ENCODE measurements at places on chromosomes 1 and 21. TPM values are rescaled to one million over a fixed set of nuclear protein-coding genes. Genes with fewer than 3 reads are reported as not detected.

Gene TAS1R1
- polyA plus RNA-seq = 0.21 TPM

Gene MEX3A
- 57.6 TPM for polyA plus RNA-seq

Gene ERG
- 36.7 TPM for polyA plus RNA-seq

Gene IGSF21
- polyA plus RNA-seq = not detected

Gene ADAM30
- not detected for polyA plus RNA-seq

Gene KLHL21
- polyA plus RNA-seq = 13.6 TPM

Gene AXDND1
- polyA plus RNA-seq = 0.68 TPM

Gene MPZ
- 2.1 TPM for polyA plus RNA-seq

Gene FAM151A
- 0.59 TPM for polyA plus RNA-seq

Gene THEM5
- 1.2 TPM for polyA plus RNA-seq

Gene PTCH2
- 8.7 TPM for polyA plus RNA-seq

Gene COL6A2
- 380 TPM for polyA plus RNA-seq

Gene ZDHHC18
- 25.2 TPM for polyA plus RNA-seq

Gene CROCC
- polyA plus RNA-seq = 64.7 TPM

Gene THEMIS2
- 6.2 TPM for polyA plus RNA-seq

Gene SLC35D1
- polyA plus RNA-seq = 10.9 TPM

Gene TMCC2
- polyA plus RNA-seq = 14.7 TPM

Gene SAMSN1
- 1.4 TPM for polyA plus RNA-seq

Gene WNT4
- polyA plus RNA-seq = 2.3 TPM

Gene PAQR6
- 2.2 TPM for polyA plus RNA-seq

Gene GUCA2B
- not detected for polyA plus RNA-seq

Gene PTGFRN
- 67.1 TPM for polyA plus RNA-seq

Gene ELAVL4
- polyA plus RNA-seq = 1.1 TPM

Gene OR10J1
- polyA plus RNA-seq = not detected

Gene POLR3GL
- 50.2 TPM for polyA plus RNA-seq

Gene SFT2D2
- 21.6 TPM for polyA plus RNA-seq

Gene CAMK2N1
- 53.9 TPM for polyA plus RNA-seq

Gene MYCL
- 12.3 TPM for polyA plus RNA-seq

Gene CRYAA
- polyA plus RNA-seq = not detected

Gene SLC1A7
- 0.38 TPM for polyA plus RNA-seq

Gene PTPRC
- 7.8 TPM for polyA plus RNA-seq

Gene LRRC38
- not detected for polyA plus RNA-seq

Gene GOLT1A
- 4.4 TPM for polyA plus RNA-seq

Gene ACKR1
- 4.7 TPM for polyA plus RNA-seq

Gene MCOLN2
- 4.9 TPM for polyA plus RNA-seq

Gene CYP4A22
- polyA plus RNA-seq = 0.07 TPM

Gene BGLAP
- 5.8 TPM for polyA plus RNA-seq

Gene SLC45A1
- 0.57 TPM for polyA plus RNA-seq

Gene CRYZL1
- 64.3 TPM for polyA plus RNA-seq

Gene PYHIN1
- 1.4 TPM for polyA plus RNA-seq

Gene KRTAP11-1
- polyA plus RNA-seq = not detected

Gene MYBPH
- 0.13 TPM for polyA plus RNA-seq

Gene RNU1-3
- polyA plus RNA-seq = 2.5 TPM

Gene ADCY10
- 0.11 TPM for polyA plus RNA-seq

Gene SH3BGR
- polyA plus RNA-seq = 4.1 TPM

Gene ACTA1
- 1.4 TPM for polyA plus RNA-seq

Gene GNAT2
- polyA plus RNA-seq = not detected

Gene FMO2
- 21.7 TPM for polyA plus RNA-seq

Gene DHX9
- 259 TPM for polyA plus RNA-seq

Gene PAX7
- not detected for polyA plus RNA-seq

Gene DNM3
- 5.6 TPM for polyA plus RNA-seq

Gene PTPN14
- polyA plus RNA-seq = 16.4 TPM

Gene PROK1
- not detected for polyA plus RNA-seq
